ENCODE measurements at places on chromosomes 5 and 9.

DNA sequence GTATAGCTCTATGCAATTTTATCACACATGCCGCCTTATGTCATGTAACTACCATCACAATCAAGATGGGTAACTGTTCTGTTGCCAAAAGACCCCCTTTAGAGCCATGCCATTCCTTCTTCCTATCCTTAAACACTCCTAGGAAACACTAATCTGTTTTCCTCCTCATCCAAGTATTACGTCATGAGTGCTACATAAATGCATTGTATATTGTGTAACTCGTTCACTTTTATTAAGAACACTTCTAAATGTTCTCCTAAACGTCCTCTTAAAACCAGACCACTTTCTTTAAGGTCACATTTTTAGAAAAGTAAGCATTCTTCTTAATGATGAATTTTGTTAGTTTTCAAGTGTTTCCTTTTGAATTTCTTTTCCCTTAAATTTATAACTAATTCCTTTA lies 49.8 kb upstream of the MTMR12 start:
- no peak for DNase-seq

- DNase-seq = no peak
Observed at GRCh38 chr5:141412854-141413539, at the start of gene PCDHGA10. TSS of gene PCDHGA10 (plus strand) at chr5:141412987. CDS start at chr5:141413176, 189 bp downstream.

DNA sequence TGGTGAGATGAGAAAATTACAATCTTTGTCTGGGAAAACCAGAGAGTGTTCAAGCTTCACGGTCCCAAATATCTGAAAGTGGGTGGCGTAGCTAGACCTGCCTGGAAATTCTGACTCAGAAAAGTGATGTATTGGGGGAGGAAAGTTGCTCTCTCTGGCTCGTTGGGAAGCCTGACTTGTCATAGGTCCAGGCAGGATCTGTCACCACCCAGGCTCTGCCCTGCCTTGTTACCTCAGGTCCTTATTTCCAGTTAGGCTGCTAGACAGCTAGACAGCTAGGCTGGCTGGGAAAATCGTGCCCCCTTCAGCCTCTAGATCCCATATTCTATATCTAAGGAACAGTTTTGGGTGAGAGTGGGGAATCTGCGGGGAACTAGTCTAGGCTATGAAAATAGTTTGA lies 41.0 kb upstream of the HCN1 start:
- DNase-seq = no peak

GRCh38 chr9:26744191-26744965 lies 148.2 kb downstream of the CAAP1 start:
- DNase-seq = no peak

- DNase-seq = no peak
Observed at GRCh38 chr9:109115931-109116526, 3.7 kb downstream of the TMEM245 start.

- no peak for DNase-seq
Observed at GRCh38 chr5:57931807-57932206, 449.2 kb upstream of the ACTBL2 start.

GRCh38 chr9:14296495-14297113 lies 17.3 kb downstream of the NFIB start:
- no peak for DNase-seq

- DNase-seq = no peak
Observed at GRCh38 chr9:80885894-80886293, 803.5 kb downstream of the TLE1 start.

- DNase-seq = no peak
Observed at GRCh38 chr5:81750308-81751008, 439 bp downstream of the SSBP2 start.

DNA sequence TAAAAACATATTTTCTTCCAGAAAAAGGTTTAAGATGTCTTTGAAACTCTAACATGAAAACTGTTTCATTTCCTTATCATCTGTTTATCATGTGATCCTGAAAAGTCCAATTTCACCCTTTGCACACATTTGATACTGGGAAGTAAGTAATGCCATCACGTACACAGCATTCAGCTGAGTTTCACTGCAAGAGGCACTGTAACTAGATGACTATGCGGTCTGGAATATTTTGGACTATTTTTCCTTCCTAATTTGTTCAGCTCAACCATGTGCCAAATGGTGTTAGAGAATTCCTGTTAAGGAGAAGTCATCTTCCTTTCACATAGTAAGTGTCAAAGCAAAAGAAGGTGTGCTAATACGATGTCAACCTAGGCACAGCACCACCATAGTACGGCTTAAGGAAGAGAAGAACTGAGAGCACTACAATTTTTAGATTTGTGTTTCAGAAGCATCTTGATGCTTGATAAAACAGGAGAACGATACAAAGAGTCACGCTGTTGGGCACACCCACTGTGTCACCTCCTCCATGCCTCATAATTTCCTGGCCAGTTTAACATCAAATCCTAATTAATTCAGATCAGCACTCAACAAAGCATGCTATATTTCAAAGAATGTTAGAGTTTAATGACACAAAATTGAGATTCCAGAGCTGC lies 77.5 kb downstream of the GNAQ start:
- DNase-seq = no peak

DNA sequence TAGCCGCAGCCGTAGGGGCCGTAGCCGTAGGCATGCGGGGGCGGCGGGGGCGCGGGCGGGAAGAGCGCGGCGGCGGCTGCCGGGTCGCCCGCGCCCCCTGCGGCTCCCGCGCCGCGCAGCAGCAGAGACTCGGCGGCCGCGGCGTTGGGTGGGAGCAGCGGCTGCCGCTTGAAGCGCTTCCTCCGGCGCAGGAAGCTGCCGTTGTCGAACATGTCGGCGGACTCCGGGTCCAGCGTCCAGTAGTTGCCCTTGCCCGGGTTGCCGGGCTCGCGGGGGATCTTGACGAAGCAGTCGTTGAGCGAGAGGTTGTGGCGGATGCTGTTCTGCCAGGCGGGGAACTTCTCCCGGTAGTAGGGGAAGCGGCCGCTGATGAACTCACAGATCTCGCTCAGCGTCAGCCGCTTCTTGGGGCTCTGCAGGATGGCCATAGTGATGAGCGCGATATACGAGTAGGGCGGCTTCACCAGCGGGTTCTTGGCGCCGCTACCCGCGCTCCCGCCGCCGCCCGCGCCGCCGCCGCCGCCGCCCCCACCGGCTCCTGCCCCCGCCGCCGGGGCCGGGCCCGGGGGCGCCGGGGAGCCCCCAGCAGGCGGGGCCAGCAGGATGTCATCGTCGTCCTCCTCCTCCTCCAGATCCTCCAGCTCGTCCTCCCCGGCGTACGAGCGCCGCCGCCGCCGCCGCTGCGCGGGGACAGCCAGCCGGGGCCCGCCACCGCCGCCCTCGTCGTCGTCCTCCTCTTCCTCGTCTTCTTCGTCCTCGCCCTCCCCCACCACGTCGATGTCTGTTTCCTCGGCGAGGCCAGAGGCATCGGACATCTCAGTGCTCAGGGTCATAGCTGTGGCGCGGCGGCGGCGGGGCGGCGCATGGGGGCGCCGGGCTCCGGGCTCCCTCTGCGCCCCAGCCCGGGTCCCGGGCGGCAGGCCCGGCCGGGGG lies 781 bp downstream of the FOXD1 start:
- DNase-seq = no peak

DNA sequence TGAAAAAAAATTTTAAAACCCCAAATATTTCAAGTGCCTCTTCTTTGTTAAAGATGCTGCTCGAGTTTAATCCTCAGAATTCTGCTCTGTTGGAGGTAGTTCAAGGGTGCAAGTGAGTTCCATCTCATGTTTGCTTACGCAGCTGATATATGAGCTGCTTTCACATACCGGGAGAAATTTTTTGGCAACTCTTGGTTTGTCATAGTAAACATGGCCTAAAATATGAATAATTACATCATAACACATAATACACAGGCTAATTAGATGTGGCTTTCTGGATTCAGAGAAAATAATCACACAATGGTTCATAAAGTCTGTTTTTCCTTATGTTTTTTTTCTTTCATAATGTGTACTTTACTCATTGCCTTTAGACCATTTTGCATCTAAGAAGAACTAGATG lies 1134.1 kb downstream of the PTPRD start:
- DNase-seq = no peak

- no peak for DNase-seq
Observed at GRCh38 chr5:147818290-147818689, 13.2 kb downstream of the SPINK1 start.

DNA sequence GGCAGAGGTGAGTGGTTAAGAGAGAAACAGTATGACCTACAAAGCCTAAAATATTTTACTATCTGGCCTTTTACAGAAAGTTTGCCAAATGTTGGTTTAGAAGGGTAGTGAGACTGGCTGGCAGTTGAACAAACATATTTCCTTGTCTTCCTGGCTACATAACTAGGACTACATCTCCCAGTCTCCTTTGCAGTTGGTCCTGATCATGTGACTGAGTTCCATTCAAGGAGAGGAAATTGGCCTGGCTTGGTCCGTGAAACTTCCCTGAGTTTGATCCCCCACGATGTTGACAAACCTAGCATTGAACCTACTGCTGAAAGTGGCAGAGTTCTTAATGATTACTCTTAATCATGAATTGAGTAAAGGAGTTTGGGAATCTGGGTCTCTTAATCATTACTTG lies 280.8 kb downstream of the SLIT3 start:
- no peak for DNase-seq

- DNase-seq = no peak
Observed at GRCh38 chr5:32942225-32942989, 231.3 kb downstream of the NPR3 start.

DNA sequence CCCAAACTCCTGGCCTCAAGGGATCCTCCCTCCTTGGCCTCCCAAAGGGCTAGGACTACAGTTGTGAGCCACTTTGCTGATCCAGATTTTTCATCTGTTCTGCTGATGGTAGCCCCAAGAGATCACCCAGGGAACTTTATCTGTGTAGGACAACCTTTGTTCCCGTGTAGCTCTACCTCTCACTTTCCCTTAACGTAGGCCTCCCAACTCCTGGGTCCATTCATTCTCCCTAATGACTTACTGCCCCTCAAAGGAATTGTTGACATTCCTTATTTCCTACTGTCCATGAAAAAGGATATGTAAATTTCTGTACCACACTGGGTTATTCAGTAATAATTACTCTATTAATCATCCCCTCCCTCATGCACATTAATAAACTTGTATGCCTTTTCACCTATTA lies 51.0 kb upstream of the PHF24 start:
- no peak for DNase-seq

DNA sequence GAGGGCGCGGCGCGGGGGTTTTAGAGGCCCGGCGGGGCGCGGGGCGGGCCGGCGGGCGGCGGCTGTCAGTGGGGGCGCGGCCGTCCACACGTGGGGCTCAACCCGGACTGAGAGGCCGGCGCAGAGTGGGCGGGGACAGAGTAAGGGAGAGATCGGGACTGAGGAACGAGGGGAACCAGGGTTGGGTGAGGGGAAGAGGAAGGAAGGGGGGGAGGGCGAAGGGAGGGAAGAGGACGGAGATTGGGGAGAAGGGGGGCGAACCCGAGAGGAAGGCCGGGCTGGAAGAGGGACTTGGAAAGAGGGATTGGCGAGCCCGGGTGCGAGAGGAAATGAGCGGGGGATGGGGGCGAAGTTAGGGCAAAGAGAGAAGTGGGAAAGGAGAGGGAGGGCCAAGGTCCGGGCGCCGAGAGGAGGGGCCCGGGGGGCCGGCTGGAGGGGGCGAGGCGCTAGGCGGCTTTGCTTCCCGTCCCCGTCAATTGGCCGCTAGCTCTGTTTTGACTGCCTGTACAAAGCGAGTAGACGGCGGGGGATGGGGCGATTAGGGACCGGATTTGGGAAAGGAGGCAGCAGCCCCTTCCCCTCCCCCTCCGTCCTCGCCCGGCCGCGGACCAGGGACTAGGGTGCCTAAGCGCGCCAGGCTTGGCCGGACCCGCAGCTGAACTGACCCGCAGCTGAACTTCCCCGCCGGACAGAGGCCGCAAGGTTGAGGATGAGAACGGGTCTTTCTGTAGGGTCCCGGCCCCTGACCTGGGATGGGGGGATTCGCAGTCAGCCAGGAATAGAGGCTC lies 399 bp upstream of the FBN2 start:
- no peak for DNase-seq

DNA sequence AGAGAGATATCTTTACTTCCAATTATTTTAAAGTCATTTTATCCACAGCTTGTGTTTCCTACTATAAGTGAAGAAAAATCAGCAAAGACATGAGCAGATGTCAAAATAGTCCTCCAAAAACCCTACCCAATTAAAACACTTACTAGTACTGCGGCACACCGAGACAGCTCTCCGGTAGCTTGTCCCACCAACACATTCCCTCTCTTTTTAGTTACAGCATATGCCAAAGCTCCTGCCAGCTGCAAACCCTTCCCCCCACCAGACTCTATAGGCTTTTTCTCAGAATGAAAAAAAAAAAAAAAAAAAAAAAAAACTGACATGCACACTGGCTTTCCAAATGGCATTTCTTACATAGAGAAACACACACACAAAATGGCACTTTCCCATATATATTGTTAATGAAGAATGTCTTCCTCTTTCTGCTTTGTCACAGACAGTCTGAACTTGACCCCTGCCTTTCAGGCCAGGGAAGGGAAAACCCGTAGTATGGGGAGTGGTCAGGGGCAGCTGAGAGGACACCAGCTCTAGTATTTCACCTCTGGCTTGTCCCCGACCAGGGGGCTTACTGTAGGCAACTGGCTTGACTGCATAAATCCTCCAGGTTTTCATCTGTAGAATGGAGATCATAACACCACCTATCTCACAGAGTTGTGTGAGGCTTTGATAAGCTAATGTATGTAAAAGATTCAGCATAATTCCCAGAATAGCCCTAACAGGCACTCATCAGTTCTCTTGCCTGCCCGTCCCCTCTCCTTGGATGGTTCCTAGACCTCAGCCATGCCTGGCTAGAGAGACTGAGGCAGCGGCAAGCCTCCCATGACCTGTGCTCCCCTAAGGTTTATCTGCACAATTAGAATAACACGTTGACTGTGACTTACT lies 233.6 kb downstream of the CRB2 start:
- no peak for DNase-seq

DNA sequence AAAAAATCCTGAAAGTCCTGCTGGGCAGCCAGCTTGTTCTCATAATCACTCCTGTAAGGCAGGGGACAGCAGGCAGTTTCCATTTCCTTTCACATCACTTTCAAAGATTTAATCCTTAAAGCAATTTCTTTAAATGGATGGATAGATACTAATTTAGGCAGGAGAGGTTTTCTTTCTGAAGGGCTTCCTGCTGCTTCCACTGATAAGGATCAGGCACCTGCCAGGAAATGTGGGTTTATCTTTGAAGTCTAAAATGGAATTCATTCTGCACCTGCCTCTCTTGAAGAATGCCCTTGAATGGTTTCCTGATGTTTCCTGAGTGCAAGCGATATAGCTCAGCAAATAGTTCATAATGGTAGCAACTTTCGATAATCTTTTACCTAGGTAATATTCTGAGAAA lies 64.5 kb downstream of the STARD4 start:
- no peak for DNase-seq

- no peak for DNase-seq
Observed at GRCh38 chr9:117823576-117823975, 119.4 kb downstream of the TLR4 start.

GRCh38 chr5:89300426-89300970 lies 417.5 kb upstream of the MEF2C start:
- DNase-seq = no peak
